Activated CD4-positive, alpha-beta T cell treated with anti-CD3 and anti-CD28 coated beads for 36 hours (primary cell): ENCODE measurements at places on chromosomes 16 and 17.

- DNase-seq = no peak
Measured at GRCh38 chr16:12862941-12863340, 38.5 kb upstream of the SHISA9 start.

DNA sequence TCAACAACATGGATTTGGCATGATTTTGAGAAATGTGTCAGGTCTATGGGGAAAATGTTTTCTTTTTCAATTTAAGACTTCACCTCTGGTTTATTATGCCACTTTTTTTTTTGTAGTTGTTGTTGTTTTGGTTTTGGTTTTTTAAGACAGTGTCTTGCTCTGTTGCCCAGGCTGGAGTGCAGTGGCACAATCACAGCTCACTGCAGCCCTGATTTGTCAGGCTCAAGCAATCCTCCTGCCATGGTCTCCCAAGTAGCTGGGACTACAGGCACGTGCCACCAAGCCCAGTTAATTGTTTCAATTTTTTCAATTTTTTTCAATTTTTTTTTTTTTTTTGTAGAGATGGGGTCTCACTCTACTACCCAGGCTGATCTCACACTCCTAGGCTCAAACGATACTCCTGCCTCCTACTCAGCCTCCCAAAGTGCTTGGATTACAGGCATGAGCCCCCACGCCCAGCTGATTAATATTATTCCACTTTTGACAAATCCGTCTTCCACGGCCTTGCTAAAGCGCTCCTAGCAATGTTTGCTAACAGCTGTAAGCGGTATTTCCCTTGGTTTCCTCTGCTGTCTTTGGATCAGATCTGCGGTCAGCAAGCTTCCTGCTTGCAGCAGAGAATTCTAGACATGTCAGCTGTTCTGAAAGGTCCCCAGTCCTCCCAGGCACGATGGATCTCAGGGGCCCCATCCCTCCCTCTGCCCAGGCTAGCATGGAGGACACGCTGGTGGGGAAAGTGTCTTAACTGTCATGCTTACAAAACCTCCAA, 7.0 kb upstream of the MILR1 start:
- peak; percentile 37 for DNase-seq

DNA sequence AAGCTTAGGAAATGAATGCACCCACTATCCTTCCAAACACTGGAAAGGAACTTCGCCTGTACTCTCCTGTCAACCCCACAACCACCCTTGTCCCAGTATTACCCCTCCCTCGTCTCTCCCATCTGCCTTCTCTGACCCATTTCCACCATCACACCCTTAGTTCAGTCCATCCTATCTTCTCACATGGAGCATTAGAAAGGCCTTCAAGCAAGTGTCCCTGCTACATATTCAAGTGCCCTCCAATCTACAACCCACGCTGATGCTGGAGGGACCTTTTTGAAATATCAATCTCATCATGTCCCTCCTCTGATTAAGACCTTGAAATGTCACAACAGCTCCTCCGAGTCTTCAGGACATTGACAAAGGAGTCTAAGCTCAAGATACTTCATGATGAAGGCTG, 133.8 kb upstream of the CCL2 start:
- DNase-seq = no peak

DNA sequence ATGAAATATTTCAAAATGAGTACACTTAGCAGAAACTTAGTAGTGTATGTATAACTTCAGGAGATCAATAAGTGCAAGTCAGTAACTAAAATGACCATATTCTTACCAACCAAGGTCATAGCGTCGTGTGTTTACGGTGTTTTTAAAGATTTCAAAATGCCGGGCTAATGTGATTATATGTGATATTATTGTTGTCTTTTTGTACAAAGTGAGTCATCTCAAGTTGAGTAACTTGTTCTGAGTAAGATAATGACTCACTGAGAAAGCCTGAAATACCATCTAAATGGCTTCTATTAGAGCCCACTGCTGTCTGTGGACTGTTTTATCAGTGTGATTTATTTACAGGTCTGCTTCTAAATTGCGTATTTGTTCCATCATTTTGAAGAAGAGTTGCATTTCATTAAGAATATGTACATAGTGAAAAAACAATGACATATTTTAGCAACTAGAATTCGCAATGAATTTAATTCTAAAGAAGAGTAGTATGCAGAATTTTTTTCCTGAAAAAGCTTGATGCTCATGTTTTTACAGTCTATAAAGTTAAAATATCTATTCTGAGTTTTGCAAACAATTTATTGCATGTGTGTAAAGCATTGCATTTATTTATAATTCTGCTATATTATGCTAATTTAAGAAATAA, 12.7 kb downstream of the KRT12 start:
- DNase-seq = no peak
